Activated CD4-positive, alpha-beta memory T cell treated with anti-CD3 and anti-CD28 coated beads, Interleukin-2, amount 10 ng/mL, durations not matched to agents 7 days and 5 days (primary cell): ENCODE measurements at places on chromosomes 11 and 22. TPM values are rescaled to one million over a fixed set of nuclear protein-coding genes. Genes with fewer than 3 reads are reported as not detected.
A peak's percentile ranks its signal among the peaks of the same experiment; 100 is the strongest.

The RASD2 gene
- not detected for total RNA-seq

- no peak for DNase-seq
Measured at GRCh38 chr22:35605369-35605680, 11.8 kb downstream of the MB start.

- no peak for DNase-seq
Measured at GRCh38 chr11:4025967-4026324, 68.7 kb upstream of the RRM1 start.

DNA sequence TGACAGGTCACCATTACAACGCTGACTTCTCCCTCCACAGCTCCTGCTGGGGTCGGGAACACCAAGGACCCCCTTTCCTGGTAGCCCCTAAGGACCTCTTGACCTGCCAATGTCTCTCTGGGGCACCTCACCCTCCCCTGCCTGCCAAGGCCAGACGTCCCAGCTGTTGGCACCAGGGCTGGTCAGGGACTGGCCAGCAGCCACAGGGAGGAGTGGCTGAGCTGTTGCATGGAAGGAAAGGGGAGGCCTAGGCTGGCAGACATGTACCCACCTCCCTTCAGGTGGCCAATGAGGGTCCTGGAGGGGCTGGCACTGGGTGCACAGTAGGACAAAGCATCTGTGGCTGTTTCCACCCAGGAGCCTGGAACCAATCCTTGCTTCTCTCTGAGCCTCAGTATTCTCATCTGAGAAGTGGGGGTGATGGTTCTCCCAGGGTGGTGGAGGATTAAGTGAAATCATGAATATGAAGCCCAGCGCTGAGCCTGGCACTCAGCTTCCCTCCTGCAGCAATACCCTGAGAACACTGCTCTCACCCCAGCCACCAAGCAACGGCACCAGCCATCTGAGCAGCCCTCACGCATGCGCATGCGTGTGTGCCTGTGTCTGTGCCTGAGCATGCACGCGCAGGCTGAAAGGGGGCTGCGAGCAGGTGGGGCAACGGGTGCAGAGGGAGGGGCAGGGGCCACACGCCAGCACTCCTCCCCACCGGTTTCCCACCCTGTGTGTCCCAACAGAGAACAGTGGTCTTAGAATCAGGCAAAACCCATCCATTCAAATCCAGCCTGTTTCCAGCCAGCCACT lies 5.9 kb downstream of the KCNJ4 start:
- DNase-seq: no peak

DNA sequence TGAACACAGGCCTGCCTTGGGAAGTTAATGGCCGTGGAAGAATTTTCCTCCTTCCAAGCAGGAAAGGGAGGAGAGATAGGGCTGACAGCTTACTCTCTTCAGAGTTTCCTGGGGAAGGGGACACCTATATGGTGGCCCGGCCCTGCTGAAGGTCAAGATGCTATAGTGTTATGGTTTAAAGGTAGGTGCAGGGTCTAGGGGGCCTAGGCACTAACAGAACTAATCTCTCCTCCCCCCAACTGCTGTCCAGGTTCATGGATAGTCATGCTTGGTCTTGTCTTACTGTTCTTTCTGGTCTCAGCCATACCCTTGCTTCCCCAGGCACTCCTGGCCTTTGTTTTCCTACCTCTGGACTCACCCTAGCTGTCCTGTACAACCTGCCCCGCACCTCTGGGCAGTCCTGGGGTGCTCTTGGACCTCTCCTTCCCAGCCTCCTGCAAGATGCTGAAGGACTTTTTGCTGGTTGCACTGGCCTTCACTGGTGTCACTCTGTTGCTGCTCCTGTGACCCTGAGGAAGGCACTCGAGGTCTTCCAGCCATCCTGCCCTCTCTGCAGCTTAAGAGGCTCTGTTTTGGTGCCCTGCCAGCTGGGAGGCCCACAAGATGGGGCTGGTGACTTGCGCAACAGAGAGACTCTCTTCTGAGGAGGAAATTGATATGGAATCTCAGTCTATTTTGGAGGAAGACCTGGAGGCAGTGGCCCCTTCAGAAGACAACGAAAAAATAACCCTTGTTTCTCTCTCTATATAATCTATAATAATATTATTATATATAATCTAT lies 17.9 kb downstream of the SEC14L3 start:
- peak; percentile 45 for DNase-seq

DNA sequence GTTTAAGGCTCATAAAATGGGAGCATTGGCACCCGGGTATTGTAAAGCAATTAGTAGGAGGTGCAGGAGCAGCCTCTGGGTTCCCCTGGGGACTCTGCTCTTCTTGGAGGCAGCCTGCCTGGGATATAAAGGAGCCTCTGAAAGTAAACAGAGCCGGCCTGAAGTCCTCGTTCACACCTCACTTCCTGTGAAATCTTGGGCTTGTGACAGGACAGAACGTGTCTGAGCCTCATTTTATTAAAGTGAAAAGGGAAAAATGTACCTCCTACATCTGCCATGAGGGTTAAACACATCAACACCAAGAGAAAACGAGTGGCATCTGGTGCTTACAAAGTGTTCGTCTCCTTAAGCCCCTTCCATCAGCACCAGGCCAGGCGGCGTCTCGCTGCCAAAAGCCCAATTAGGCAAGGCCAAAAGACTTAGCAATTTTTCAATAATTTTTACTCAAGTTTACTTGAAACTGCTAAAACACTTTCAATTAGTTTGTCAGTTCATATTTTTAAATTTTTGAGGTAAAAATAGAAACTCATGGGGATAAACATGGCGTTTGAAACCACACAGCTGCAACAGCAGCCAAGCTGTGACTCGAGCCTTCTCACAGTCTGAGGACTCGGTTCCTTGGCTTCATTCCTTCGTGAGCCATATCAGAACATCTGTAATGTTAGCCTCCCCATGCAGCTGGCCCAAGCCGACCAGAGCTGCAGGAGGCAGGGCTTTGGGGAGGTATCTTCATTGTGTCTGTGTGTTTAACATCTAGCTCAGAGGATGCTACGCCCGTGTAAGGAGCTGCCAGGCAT lies 33.6 kb downstream of the MAP6 start:
- no peak for DNase-seq

- no peak for DNase-seq
Measured at GRCh38 chr11:121446752-121447156, 5.4 kb upstream of the SORL1 start.

DNA sequence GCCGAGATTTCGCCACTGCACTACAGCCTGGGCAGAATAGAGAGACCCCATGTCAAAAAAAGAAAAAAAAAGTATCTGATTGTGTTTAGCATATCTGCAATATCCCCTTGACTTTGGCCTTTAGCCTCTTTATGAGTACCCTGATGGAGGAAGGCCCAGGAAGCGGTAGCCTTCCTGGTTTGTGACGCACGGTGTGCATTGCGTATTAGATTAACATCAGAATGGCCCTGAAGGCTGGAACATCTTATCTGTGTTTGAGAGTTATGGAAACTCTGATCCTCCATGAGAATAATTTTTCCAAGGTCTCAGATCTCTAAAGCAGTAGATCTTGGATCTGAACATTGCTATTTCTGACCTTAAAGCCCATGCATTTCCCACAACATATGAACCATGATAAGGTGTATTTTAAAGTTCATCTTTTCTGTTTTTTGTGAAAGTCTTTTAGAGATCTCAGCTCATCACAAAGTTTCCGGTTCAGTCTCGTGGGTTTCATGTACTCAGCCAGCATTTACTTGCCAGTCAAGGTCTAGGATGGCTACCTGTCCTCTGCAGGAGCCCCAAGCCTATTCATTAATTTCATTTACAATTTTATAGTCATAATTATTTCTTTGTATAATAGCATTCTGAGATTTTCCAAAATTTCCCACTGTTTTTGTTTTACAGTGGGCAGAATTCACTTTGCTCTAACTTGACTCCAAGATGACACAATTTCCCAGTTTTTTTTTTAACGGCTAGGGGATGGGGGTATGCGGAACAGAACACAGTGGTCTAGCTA lies 605 bp upstream of the FDX1 start:
- DNase-seq: no peak
